ENCODE measurements at places on chromosomes 4 and X.

- DNase-seq = peak; percentile 40
Observed at GRCh38 chr4:17511509-17511949, 361 bp downstream of the QDPR start.

GRCh38 chr4:80412322-80412721, 76.8 kb downstream of the CFAP299 start:
- no peak for DNase-seq

DNA sequence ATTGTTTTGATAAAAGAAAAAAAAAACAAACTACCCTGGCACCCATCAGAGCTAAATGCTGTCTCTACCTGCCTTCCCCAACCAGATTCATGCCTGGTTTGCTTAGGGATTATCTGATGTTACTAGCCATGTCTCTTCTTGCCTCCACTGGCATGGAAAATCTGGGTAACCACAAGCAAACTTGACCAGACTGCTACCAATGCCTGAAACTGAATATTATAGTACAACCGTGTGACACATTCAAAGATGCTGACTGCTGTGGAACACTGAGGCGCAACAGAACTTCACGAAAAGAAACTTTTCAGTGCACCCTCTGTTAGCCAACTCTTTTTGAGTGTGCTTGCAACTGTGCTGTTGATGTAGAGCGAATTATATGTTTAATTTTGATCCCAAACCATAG, 228.1 kb downstream of the CBR4 start:
- no peak for DNase-seq

- no peak for DNase-seq
Observed at GRCh38 chrX:41607264-41607832, 81.4 kb upstream of the GPR34 start.

- no peak for DNase-seq
Observed at GRCh38 chr4:124636788-124637187, 75.7 kb downstream of the ANKRD50 start.

DNA sequence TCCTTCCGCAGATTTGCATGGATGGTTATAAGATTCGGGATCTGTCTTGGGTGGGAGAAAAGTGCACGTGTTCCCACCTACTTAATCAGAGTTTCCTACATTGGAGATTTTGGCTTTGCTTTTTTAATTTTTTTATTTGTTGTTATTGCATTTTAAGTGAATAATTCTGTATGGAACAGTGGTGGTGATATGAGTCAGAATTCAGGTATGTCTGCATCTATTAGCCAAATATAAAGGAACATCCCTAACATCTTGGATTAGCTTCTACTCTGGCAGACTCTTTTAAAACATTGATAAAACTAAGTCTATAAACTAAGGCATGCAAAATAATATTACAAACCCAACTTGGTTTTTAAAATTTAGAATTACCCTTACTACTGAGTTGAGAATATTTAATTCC, 659.8 kb upstream of the EPHA5 start:
- DNase-seq = no peak

DNA sequence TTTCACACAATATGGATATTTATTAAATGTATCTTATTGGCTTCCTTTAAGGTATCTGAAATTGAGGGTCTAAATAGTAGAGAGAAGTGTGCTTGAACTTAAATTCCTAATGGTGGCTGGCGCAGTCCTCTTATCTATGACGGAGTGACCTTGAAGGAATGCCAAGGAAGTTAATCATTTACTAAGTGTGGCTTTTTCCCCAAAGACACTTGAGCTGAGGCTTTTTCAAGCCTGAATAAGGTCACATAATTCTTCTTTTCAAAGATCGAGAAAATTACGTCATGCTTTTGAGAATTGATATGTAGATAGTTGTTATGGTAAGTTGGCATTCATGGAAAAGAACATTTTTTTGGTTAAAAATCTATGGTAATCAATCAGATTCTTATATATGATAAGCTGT, 11.7 kb upstream of the PRPS2 start:
- peak; percentile 5 for DNase-seq

- DNase-seq = no peak
Observed at GRCh38 chr4:179392787-179393186, 1950.5 kb upstream of the AGA start.

- no peak for DNase-seq
Observed at GRCh38 chr4:112266823-112267222, 18.9 kb downstream of the TIFA start.

DNA sequence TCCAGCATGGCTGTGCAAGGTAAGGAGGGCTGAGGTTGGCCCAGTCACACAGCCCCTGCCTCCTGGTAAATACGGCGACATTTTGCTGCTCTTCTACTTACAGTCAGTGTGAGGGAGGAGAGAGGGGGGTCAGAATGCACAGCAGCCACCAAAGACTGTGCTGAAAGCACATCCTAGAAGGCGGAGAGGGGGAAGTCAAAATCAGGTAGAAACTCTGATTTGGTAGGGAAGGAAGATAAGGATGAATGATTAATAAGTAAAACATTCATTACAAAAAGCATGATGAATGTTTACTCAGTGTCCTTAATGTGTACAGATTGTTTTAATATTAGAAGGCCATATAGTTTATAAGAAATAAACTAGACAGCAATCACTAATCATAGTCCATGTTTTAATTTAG, 57.5 kb downstream of the ADD1 start:
- no peak for DNase-seq

DNA sequence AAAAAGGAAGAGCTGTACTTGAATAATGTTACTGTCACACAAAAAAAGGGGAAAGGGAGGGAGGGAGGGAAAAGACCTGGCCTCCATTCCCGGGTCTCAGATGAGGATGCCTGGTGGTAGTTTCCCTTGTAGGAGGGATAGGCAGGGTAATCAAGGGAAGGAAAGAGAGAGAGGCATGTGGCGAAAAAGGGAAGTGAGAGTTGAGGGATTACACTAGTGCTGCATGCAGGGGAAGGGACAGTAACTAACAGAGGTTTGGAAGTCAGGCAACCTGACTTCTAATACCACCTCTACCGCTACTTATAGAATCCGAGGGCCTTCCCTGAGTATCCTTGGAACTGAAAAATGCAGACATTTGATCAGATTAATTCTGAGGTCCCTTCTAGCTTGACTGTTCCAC, 821.7 kb upstream of the FTHL17 start:
- no peak for DNase-seq

DNA sequence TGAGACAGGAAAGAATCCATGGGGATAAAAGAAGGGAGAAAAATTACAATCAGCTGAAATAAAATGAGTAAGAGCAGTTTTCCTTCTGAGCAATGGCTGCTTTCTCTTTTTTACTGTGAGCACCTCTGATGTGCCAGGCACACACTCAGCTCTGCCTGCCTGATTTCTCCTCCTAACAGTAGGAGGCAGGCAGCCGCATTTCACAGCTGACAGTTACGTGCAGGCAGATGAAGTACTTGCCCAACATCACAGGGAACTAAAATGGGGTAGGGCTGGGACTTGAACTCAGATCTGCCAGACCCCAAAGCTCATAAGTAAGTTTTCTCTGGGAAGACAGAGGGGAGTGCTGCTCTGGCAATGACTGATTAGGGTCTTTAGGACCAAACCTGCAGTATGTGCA, 54.6 kb downstream of the C4orf50 start:
- DNase-seq = no peak

DNA sequence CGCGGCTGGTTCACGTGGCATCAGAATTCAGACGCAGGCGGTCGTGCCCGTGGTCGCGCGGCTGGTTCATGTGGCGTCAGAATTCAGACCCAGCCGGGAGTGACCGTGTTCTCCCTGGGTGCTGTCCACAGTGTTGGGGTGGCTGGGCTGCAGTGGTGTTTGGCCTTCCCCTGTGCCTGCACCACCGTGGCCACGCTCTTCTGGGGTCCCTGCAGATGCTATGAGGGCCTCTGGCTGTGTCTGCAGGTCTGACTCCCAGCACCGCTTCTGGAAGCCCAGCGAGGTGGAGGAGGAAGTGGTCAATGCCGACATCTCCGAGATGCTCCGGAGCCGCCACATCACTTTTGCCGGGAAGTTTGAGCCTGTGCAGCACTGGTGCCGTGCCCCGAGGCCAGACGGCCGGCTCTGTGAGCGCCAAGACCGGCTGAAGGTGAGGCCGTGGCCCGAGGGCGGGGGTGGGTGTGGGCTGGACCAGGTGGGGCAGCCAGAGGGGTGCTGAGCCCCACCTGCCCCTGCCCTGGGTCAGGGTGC, 26.4 kb downstream of the NKX1-1 start:
- DNase-seq = no peak

- no peak for DNase-seq
Observed at GRCh38 chr4:7658341-7659204, 223.8 kb upstream of the PSAPL1 start.

DNA sequence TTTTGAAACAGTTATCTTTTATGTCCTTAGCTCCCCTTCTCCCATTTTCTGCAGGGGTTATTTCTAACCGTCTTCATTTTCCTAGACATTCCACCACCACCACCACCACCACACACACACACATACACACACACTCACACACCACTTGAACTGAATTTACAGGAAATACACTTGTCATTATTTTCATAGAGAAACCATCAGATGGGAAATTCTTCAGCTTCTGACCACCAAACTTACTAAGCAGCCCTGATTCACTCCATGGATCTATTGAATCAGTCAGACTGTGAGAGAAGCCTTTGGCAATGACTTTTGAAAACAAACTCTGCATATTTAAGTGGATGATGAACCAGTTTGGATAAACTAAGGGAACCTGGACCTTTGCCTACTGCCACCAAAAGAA, 210.1 kb upstream of the NHS start:
- DNase-seq = no peak

GRCh38 chr4:146338512-146338911, 124.2 kb downstream of the REELD1 start:
- DNase-seq = no peak

GRCh38 chr4:129138810-129139496, 43.0 kb downstream of the C4orf33 start:
- no peak for DNase-seq

DNA sequence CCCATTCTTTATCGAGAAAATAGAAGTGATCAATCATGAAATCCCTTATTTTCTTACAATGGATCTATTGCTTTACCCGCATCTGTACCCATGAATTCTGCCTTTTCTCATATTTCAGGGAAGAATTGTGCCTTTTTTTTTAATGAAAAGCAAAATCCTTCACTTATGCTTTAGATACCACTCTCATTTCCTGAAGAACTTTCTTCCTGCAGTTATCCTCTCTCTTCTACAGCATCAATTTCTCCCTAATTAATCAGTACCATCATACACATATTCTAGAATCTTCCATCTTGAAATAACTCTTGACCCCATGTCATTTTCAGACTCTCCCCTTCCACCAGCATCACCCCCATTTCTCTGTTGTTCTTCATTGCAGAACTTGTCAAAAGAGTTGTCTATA, 26.6 kb downstream of the ARL9 start:
- no peak for DNase-seq

DNA sequence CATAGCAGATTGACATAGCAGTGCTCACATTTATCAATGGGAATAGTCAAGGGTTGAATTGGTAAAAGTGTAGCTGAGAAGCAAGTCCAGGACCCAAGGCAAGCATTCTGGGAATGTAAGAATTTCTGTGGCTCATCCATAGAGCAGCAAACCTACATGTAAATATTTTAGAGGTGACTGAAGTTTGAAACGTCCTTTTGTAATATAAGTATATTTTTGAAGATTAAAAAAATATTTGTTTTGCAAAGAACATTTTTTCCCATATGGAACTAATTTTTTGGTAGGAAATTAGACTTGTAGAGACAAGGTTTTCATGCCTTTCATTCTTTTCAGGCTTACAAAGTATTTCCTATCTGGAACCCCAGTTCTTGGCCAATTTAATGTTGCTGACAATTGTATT, 104.0 kb downstream of the TEX13A start:
- no peak for DNase-seq

- DNase-seq = no peak
Observed at GRCh38 chr4:123055943-123056342, 133.5 kb upstream of the NUDT6 start.

GRCh38 chrX:118726887-118727685, at the start of gene IL13RA1:
IL13RA1 (plus strand) TSS chrX:118727606; CDS start chrX:118727639, 33 bp downstream.
- DNase-seq = peak; percentile 82

DNA sequence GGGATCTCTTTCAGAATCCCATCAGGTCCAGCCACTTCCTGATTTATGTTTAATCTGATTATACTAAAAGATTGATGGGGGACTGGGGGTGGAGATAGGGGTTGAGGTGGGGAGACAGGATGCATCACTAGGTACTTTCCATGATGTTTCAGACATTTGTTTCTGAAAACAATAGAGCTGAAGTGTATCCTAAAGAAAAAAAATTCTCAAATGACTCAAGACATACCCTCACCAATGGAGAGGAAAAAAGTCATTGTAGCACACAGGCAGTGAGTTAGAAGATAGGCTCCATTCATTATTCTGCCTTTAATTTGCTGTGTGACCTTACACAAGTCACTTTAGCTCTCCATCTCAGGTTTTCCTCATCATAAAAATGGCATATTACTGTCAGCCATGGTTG, 33.1 kb downstream of the LHFPL1 start:
- DNase-seq = no peak

- DNase-seq = no peak
Observed at GRCh38 chrX:153902385-153902784, 2.1 kb upstream of the AVPR2 start.
